Activated T-helper 17 cell treated with anti-CD3 and anti-CD28 coated beads, Interleukin-2, amount 50 U/mL, for 72 hours (primary cell): ENCODE measurements at places on chromosomes 5 and 9. TPM values are rescaled to one million over a fixed set of nuclear protein-coding genes. Genes with fewer than 3 reads are reported as not detected.
A peak's percentile ranks its signal among the peaks of the same experiment; 100 is the strongest.

Gene OR13C9
- not detected for total RNA-seq

Gene CDKN2B
- total RNA-seq, result 0.19 TPM

Gene CCDC69
- 27.4 TPM for total RNA-seq

GRCh38 chr9:106728860-106729259, 134.1 kb upstream of the ZNF462 start:
- no peak for ATAC-seq

DNA sequence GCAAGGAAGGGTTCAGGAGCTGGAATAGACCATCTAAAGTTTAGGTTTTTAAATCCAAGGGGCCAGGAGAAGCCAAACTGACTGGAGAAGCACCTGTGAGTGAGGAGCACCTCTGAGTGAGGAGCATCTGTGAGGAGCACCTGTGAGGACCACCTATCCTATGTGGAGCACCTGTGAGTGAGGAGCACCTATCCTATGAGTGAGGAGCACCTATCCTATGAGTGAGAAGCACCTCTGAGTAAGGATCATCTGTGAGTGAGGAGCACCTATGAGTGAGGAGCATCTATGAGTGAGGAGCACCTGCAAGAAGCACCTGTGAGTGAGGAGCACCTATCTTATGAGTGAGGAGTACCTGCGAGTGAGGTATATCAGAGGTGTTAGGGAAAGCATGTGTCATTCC, 8.0 kb upstream of the OR1Q1 start:
- ATAC-seq, result no peak

DNA sequence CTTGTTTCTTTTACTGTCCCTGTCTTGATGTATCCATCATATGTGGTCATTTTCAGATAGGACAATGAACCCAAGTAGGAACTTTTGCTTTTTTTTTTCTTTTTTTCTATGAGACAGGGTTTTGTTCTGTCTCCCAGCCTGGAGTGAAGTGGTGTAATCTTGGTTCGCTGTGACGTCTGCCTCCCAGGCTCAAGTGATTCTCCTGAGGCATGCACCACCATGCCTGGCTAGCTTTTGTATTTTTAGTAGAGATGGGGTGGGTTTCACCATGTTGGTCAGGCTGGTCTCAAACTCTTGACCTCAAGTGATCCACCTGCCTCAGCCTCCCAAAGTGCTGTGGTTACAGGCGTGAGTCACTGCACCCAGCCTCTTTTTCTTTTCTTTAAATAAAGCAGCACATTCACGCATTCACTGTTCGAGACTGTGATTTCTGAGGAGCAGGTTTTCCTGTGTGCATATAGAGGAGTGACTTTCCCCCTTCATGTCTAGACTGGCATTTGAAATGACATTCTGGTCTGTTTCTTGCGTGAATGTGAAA, 448.5 kb downstream of the KDM4C start:
- no peak for ATAC-seq

DNA sequence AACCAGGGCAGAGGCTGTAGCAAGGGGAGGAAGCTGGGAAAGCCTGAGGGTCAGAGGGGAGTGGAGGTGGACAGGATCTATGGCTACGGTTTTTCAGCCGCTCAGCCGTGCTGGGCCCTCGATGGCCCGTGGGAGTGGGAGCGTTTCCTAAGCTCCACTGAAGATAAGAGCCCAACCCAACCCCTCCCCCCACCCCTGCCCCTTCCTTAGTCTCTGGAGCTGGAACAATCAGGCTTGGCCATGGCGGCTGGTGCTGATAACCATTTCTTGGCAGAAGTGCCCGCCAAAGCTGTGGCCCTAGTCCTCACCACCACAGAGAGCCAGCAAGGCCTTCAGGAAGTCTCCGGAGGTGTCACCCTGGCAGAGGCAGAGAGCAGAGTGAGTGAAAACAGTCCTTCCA, 20.3 kb upstream of the TNIP1 start:
- no peak for ATAC-seq

DNA sequence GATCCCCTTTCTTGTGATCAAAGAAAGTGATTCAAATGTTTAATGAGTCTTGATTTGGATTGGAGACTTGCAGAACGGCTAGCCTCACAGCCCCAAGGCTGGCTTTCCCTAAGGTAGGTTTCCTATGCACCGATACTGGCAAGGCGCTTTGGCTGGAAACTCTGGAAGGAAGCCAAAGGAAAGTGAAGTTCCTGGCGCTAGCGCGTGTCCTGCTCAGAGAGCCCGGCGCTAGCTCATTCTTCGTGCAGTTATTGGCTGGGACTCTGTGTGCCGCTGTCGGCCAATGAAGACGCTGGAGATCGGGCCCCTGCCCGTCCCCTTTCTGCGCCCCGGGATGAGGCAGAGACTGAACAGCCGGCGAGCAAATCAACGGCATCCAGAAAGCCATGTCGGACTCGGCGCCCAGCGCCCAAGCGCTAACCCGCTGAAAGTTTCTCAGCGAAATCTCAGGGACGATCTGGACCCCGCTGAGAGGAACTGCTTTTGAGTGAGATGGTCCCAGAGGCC, at the start of gene PCDHGC3:
Gene PCDHGC3, plus strand, starts transcription at position 342 of the 507 bp plus-strand sequence. Its CDS starts 151 bp downstream, at position 493.
- peak; percentile 94 for ATAC-seq

GRCh38 chr5:13674391-13674790, 270.1 kb downstream of the DNAH5 start:
- ATAC-seq, result no peak
